ENCODE measurements at places on chromosomes 6 and 20.

GRCh38 chr6:51490101-51490500 is 597.3 kb downstream of the PKHD1 start:
- DNase-seq, result no peak

DNA sequence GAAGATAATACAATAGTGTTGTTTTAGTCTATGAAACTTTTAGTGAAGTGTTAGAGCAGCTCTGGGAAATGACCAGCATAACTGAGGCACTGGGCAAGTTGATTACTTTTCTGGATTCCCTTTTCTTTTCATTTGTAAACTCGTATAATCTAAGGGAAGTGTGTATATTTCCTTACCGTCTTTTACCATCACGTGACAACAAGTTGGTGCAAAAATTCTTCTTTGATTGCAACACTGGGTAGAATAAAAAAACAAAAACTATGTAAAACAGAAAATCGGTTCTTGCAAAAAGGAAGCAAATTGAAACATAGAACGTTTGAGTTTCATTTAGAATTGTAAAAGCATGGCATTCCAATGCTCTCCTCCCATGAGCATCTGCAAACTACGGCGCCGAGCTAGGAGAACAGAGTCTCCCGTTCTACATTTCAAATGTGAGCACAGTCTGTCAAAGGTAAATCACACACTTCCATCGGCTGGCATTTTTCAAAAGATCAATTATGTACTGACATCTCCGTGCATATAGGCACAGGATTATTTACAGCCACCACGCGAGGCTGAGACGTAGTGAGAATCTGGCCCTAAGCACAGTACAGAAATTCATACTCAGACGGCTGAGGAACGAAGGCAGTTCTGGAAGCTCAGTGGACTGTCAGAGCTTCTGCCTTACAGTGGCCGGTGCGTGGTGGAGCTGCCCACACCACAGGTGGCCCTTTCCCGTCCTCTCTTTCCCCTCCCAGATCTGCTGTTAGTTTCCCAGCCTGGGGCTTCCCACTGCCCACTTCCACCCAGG is 314.0 kb downstream of the BMP7 start:
- no peak for DNase-seq

DNA sequence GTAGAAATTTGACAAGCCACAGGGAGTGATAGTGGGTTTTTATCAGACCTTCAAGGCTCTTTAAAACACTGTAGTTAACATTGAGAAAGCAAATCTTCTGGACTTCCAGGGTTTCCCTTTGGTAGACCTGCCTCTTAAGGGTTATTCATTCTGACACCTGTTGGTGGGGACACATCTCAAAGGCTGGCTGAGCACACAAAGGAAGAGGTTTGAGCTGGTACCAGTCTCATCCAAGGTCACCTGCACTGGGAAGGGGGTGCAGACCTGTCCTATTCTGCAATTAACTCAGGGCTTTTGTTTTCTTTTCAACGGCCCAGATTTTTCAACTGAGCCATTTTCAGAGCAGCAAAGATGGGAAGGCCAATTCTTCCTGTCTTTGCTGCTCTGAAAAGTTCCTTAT is 45.6 kb downstream of the EDN1 start:
- DNase-seq, result no peak

- DNase-seq, result no peak
Measured at GRCh38 chr20:1700990-1701389, 43.4 kb upstream of the SIRPG start.

DNA sequence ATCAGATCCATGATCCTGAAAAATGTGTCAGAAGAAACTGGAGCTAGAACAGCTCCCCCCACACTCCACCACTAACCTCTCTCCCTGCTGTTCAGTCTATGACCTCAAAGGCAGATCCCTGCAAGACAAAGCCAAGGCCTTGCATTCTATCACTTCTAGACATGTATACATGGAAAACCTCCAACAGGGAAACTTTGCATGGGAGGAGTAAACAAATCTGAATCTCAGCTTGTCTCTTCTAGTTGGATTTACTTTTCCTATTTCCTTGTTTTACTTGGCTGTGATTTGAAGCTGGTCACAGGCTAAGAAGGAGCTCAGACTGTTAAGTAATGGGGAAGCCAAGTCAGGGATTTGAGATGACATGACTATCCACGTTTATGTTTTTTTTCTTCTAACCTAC is 456.8 kb upstream of the CHD6 start:
- no peak for DNase-seq

DNA sequence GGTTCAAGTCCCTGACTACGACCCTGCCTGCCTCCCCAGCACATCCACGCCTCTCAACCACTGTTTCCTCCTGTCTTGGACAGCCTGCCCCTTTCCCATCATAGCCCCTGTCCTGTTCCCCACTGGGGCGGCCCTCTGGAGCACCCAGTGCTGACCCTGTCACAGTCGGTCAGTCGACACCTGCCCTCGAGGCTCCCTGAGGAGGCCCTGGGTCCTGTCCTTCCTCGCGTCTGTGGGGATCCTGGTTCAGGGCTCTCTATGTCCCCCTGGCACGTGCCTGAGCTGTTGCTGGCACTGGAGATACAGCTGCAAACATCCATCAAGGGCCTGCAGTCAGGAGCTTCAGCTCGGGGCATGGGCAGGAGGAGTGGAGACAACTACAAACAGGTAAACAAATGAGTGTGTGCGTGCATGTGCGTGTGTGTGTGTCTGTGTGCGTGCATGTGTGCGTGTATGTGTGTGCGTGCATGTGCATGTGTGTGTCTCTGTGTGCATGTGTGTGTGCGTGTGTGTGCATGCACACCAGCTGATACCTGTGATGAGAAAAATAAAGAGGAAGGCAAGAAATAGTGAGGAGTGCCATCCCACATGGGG is 132.8 kb downstream of the PHACTR3 start:
- DNase-seq, result no peak

DNA sequence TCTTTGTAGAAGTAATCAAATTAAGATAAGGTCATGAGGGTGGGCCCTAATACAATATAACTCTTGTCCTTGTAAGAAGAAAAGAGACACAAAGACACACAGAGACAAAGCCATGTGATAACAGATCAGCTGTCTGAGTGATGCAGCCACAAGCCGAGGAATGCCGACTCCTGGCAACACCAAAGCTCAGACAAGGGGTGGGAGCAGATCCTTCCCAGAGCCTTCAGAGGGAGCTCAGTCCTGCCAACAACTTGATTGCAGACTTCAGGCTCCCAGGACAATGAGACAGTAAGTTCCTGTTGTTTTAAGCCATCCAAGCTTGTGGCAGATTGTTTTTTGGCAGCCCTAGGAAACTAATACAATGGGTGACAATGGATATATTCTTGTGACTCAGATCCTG is 325.0 kb upstream of the AGPAT4 start:
- no peak for DNase-seq

DNA sequence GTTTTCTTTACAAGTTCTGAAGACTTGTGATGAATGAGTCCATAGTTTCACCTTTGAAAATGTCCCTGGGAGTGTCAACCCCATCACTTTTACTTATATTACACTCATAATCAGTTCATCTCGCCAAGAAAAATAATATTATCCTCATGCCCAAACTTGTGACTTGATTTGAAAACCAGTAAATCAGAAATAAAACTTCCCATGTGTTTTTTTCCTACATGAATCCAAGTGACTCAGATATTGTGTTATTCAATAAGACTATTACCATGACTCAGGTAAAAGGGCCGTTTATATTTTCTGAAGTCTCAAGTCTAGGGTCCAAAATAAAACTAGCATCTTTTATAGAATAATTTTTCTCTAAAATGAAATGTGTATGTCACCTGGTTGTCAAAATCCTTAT is 15.8 kb upstream of the CYP24A1 start:
- no peak for DNase-seq

- no peak for DNase-seq
Measured at GRCh38 chr20:37901654-37902503, 1.0 kb upstream of the VSTM2L start.

DNA sequence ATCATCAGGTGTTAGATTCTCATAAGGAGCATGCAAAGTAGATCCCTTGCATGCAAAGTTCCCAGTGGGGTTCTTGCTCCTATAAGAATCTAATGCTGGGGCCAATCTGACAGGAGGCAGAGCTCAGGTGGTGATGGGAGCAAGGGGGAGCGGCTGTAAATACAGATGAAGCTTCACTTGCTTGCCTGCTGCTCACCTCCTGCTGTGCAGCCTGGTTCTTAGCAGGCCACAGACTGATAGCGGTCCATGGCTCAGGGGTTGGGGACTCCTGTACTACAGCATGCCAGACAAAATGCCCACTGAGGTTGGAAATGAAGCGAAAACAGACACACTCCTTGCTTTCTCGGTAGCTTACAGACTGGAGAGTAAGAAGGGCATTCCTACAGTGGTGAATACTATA is 386.8 kb downstream of the PLCB1 start:
- no peak for DNase-seq

Measured in anterior cingulate cortex (tissue), 58 donors.